Activated T-helper 1 cell treated with Interleukin-2 at 50 U/mL for 16 hours (primary cell): ENCODE measurements at places on chromosomes 7 and 10.

GRCh38 chr10:111116762-111117445 lies 40.1 kb downstream of the ADRA2A start:
- no peak for DNase-seq

GRCh38 chr7:120588416-120588815 lies 269.5 kb downstream of the TSPAN12 start:
- DNase-seq: no peak

DNA sequence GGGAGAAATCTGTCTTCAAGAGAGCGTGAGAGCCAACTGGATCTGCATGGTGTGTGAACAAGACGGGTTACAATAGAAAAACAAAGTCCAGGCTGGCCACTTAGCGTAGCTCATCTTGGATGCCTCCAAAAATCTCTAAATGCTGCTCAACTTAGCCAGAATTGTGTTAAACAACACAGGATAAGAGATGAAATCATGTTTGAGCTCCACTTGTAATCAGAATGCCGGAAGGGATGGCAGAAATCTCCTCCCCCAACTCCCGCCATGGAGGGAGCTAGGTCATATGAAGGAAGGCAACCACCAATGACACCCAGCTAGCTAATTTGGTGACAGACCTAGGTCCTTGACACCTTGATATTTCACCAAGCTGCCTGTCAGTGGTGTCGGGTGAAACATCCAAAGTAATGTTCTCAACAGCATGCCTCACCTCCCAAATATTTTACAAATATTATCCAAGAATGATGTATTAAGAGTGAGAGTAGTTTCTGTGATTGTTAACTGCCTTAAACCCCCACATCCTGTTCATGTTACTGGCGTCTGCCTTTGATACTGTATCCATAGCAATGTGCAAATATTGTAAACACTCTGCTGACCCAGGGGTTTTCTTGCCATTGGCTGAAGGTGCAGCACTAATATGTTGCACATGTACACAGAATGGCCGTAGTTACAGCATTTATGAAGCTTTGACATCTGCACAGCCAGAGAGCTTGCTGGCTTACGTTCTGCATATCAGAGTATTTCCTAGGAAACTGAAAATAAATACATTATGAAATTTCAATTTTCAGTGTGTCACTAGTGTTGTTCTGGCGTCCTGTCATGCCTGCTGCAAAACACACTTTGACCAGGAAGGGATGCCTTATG lies 25.8 kb downstream of the TMEM254 start:
- DNase-seq: no peak

- DNase-seq: no peak
Observed at GRCh38 chr10:26385443-26385842, 52.7 kb upstream of the APBB1IP start.

GRCh38 chr7:45886931-45887667 lies 1.2 kb upstream of the IGFBP1 start:
- no peak for DNase-seq

DNA sequence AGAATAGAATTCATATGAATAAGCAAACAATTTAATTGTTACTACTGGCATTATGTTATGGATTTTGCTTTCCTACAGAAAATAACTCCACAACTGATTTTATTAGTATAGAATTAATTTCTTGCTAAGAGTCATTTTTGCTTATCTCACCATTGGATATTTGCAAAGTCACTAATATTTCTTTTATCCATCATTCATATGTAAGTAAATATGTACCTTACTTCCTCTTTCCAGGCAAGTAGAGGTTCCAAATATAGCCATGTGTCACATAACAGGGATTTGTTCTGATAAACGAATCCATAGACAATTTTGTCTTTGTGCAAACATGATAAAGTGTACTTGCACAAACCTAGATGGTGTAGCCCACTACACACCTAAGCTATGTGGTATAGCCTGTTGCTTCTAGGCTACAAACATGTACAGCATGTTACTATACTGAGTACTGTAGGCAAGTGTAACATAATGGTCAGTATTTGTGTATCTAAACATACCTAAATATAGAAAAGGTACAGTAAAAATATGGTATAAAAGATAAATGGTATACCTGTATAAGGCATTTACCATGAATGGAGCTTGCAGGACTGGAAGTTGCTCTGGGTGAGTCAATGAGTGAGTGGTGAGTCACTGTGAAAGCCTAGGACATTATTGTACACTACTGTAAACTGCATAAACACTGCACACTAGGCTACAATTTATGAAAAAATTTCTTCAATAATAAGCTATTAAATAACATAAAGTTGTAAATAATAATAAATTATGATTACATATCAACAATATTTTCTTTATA lies 18.3 kb downstream of the KLLN start:
- DNase-seq: no peak
